ENCODE measurements at places on chromosomes 4 and X. TPM values are rescaled to one million over a fixed set of nuclear protein-coding genes. Genes with fewer than 3 reads are reported as not detected.

GRCh38 chr4:17583941-17584340, 6.9 kb downstream of the LAP3 start:
- DNase-seq, result no peak

DNA sequence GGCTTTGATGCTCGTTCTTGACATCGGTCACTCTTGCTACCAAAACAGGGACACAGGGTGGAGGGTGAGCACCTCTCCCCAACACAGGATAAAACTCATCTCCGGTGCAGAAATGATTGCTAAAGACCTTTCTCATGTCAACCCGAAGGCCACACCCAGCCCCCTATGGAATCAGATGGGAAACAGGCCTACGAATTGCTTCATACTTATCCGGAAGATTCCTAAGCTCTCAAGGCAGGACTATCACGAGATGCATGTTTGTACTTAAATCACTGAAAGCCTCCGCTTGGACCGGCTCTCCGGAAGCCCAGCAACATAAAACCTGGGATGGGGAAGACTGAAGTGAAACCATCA, 74.9 kb downstream of the MTMR1 start:
- DNase-seq, result no peak

DNA sequence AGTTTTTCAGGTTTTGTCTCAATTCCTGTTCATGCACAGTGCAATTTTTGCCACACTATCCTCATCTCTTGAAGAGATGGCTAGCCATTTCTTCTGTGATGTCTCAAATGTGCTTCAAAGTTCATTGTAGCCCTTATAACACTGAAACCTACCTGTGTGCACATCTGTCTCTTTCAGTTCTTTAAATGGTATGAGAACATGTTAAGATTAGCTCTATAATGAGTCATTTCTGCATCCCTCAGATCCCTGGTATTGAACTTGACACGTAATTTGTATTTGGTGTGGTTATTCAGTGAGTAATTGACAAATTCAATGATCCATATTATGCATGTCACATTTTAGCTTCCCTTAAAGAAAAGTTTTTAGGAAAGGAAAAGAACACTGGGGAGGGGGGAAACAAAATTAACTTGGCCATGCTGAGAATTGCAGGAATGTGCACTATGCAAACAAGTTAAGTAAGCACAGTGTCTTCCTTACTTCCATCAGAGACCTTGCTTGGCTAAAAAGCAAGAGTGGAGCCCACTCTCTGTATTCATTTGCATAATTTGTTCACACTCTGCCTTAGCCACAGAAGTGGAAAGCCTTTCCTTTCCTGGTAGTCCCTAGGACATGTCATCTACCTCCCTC, 659.8 kb upstream of the MAGEB2 start:
- DNase-seq, result no peak

GRCh38 chr4:113657586-113658233, 103.8 kb downstream of the CAMK2D start:
- no peak for DNase-seq

GRCh38 chr4:177052211-177052934, 257.3 kb upstream of the NEIL3 start:
- no peak for DNase-seq

DNA sequence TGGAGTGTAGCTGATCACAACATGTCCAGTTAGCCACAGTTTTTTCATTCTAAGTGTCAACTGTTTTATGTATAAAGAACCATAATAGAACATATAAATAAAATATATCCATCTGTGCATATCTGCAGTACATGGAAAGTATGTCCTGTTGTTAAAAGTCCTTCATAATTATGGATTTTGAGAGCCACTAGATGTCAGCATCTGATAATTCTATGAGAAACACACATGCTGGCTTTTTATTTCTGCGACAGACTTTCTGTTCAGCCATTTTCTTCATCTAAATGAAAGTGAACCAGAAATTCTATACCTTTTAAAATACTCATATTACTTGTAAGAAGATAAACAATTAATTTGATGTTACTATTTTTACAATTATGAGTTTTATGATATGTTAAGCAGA, 251.5 kb downstream of the GPM6A start:
- DNase-seq, result no peak

DNA sequence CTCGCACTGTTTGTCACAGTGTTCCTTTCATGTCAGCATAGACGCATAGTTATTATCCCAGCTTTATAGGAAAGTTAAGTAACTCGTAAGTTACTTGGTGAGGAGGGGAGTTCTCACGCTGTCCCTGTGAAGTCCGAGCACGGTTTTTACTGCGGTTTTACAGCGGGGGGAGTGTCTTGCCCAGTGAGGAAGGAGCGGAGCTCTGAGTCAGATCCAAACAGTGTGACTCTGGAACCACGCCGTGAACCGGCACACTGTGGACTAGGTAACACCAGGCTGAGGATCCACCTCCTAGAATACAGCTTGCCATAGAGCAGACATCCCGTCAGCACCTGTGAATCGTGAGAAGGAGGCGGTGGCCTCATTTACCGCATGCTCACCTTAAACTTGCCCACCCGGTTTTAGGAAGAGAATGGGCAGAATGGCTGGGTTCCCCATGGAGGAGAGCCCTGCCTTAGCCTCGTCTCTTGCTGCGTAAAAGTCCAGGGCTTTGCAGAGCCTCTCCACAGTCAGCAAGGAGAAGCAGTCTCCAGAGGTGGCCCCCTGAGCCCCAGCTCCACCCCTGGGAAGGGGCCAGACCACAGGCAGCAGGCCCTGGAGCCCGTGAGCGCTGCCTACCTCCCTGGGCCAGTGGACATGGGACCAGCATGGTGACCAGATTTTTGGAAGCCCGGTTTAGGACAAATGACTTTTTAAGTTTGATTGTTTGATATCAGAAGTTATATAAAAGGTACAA, 40.2 kb upstream of the HGFAC start:
- DNase-seq, result peak; percentile 59

DNA sequence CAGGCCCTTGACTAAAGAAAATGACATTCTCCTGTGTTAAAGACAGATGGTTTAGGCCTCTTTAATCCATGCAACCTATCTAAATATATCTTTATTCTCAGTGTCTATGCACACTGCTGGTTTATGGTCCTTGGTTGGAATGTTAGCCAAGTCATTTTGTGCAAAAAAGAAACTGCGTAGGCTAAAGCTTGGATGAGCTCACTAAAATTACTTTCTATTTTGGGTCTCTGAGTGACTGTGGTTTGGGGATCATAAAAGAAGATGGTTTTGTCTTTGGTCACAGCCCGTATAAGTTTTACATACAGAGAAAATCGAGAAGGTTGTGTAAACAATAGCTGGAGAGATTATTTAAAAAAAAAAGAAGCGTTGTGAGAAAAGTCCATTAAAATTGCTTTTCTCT, 443.6 kb downstream of the UBE2NL start:
- DNase-seq, result no peak

DNA sequence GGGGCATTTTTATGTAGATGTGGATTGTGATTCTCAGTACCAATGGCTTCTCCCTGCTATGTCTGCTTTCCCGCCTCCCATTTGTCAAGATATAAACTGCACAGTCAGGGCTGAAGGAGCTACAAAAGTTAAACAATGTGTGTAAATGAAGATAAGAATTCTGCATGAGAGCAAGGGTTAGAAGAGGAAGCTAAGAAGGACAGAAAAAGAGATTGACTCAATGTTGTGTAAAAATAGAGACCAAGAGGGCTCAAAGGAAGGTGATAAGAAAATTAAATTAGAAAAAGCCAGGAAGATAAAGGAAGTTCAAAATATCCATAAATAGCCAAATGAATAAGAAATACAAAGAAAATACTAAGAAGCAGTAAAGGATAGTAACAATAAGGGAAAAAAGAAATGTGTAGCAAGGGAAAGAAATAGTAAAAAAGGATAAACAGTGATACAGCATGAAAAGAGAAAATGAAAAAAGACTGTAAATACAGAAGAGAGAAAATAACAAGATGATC, 82.5 kb downstream of the AMELX start:
- DNase-seq, result no peak

DNA sequence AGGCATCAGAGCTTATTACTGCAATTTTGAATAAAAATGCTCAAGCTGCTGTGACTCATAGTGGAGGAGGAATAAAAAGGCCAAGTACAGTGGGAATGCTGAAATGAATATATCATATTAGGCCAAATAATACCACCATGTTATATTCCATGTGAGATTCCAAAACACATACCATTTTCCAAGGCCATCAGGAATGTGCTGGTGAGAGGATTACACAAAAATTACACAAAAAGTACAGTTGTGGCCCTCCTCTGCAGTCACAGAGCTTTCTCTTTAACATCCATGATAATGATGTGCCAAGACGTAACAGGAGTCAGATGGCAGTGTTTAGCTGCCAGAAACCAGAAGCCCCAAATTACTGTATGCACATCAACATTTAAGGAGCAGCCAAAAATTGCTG, 153.5 kb downstream of the PCDH18 start:
- no peak for DNase-seq

GRCh38 chrX:101787934-101788333, 128.3 kb upstream of the ARMCX2 start:
- DNase-seq, result no peak

The RAB9B gene
- total RNA-seq, result 0.26 TPM

The NPY2R gene
- total RNA-seq, result not detected

The ADRA2C gene
- 7.8 TPM for total RNA-seq

The ARAP2 gene
- total RNA-seq, result 1.3 TPM

The OPRPN gene
- total RNA-seq, result not detected

Data from MG63 (cell line).